Activated CD4-positive, alpha-beta T cell treated with anti-CD3 and anti-CD28 coated beads for 48 hours (primary cell): ENCODE measurements at places on chromosomes 11 and 22.

GRCh38 chr11:36282926-36283325 is 6.3 kb downstream of the COMMD9 start:
- DNase-seq, result no peak

GRCh38 chr11:71222318-71223080 is 29.9 kb downstream of the SHANK2 start:
- DNase-seq, result no peak

DNA sequence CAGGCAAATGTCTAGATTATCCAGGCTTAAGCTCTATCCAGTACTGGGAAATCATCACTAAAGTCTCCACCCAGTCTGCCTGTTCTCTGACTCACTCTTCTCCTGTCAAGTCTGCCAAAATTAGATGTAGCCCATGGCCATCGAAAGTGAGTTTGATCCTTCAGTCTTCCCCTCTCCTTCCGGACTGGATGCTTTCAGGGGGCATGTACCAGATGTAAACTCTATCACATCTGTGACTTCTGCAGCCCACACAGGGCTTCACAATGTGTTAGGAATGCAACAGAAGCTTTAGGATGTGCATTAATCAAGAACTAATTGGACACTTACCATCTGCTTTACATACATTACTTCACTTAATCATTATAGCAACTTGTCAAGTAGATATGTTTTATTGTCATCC is 12.3 kb downstream of the ME3 start:
- no peak for DNase-seq

GRCh38 chr11:114088216-114088615 is 28.7 kb downstream of the ZBTB16 start:
- no peak for DNase-seq

GRCh38 chr11:15716550-15716949 is 601.8 kb downstream of the INSC start:
- DNase-seq, result no peak

DNA sequence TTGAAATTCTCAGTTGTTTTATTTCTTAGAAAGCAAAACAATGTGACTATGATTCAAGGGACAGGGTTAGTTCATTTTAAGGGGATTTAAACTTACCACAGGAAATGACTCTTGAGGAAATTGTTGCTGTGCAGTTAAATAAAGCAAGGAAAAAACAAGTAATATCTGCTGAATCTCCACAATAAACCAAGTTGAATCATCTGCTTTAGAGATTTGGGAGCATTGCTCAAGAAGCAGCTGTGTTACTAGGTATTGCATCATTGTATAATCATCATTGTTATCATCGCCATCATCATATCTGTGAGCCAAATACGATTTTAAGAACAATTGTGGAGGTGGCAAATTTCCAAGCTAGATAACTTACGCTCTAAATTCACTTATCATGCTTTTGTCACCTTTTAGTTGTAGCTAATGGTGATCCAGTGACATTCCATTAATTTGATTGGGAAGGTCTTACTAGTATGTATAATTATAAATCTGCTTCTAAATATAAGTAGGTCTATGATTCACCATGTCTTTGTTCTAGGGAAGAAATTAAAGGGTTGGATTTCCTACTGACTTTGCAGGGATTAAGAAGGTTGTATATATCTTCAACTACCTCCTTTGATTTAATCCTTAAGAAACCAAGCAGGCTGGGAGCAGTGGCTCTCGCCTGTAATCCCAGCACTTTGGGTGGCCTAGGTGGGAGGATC is 19.9 kb downstream of the MMP10 start:
- DNase-seq, result no peak

DNA sequence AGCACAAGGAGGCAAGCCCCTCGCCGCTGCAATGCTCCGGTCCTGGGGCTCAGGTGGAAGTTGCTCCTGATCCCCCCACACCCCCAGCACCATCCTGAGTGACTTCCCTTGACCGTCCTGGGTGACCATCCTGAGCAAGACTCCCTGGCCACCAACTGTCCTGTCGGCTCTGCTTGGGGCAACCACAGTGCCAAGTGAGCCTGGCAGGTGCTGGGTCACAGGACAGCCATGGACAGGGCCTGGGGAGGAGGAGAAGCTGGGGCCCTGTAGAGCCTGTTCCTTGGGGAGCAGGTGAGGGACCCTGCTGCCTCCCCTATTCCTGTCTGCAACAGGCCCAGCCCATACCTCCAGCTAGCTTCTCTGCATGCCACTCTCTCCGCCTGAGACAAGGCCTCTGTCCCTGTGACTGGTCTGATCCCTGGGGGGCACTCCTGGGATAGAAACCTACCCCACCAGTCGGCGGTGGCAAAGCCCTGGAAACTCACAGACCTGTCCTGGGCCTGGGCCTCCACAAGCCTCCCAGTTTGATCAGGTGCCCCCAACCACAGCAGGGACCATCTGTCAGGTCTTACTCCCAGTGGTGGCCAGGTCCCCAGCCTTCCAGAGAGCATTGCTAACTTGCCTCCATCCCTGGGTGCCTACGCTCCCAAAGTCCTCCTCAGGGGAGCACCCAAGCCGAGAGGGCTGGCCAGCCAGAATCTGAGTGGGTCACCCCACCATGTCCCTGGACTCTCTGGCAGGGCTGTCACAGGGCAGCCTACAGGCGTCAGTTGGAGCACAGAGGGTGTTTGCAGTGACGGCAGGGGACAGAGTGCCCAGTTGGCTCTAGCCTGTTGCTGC is 68.7 kb upstream of the WNT7B start:
- no peak for DNase-seq

DNA sequence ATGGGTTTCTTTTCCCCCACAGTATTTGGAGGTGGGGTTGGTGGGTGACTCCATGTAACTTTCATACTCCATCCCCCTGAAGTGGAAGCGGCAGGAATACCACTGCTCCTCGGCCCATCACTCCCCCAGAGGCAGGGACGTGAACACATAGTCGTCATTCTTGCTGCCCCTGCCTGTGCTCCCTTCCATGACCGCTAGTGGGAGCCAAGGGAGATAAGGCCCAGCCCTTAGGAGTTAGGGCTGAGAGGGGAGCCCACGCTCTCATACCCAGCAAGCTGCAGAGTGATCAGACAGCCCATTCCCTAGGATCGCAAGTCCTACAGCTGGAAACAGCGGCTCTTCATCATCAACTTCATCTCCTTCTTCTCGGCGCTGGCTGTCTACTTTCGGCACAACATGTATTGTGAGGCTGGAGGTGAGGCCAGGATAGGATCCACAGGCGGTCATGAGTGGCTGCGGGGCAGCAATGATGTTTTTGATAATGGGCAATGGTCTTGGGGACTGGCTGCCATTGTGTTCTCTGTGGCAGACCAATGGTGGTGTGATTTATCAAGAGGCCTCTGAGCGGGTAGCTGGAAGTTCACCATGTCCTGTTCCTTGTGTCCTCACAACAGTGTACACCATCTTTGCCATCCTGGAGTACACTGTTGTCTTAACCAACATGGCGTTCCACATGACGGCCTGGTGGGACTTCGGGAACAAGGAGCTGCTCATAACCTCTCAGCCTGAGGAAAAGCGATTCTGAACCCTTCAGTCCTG is 15.9 kb downstream of the RHOG start:
- peak; percentile 89 for DNase-seq

- no peak for DNase-seq
Observed at GRCh38 chr11:29780756-29781155, 236.1 kb downstream of the KCNA4 start.

DNA sequence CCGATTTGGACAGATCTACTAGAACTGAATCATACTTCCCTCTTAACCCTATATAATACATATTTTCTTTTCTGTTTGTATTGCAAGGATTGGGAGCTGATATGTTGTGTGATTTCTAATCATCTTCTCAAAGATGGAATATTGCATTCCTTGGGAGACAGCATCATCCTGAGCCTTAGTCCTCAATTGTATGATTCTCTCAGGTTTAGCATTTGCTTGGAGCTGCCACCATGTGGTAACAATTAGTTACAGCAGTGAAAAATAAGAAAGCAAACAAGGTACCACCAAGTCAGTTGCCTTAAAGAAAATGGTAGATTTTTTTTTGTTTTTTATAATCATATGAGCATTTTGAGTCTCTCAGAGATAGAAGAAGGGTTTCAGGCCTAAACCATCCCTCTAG is 11.9 kb downstream of the SNX19 start:
- DNase-seq, result no peak
